ENCODE measurements at places on chromosomes 4 and X. TPM values are rescaled to one million over a fixed set of nuclear protein-coding genes. Genes with fewer than 3 reads are reported as not detected.

The FGG gene
- polyA plus RNA-seq = not detected

The MSX1 gene
- 1.4 TPM for polyA plus RNA-seq

The PPBP gene
- polyA plus RNA-seq = not detected

The GPRASP1 gene
- 0.84 TPM for polyA plus RNA-seq

Data from psoas muscle (tissue), 8 donors.